ENCODE measurements at places on chromosomes 5 and 9.

GRCh38 chr5:145158730-145159129 is 676.4 kb downstream of the PRELID2 start:
- DNase-seq, result no peak

DNA sequence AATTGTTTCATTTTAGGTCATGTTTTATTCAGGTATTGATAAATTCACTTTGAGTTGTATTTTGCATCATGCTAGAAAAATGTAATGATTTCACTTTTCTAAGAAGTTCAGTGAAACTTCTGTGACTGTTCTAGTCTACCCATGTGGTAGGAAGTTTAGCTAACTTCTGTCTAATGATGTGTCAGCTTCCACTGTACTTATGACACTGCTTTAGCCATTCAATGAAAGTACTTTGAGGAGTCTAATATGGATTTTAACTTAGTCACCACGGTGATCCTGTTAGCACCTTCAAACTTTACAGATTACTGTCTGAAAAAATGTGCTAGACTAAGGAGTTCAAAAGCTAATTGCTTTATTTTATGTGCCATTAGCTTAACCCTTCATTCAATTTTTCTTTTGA is 1510.5 kb upstream of the CDH9 start:
- no peak for DNase-seq

DNA sequence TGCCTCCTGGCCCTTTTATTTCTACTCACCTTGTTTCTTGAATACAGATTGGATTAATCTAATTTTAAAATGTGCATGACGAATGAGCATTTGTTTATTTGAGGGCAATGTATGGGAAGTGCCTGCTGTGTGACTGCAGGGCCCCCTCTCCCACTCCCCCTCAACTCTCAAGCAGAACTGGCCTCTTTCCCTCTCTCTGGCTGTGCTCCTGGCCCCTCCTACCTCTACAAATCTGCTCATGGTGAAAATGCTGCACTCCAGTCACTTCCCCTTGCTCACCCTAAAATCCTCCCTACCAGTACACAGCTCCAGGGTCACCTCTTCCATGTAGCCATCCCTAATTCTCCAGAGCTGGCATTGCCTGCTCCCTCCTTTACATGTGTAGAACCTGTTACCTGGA is 17.2 kb upstream of the NDST1 start:
- no peak for DNase-seq

- DNase-seq, result no peak
Measured at GRCh38 chr9:126374366-126374781, 47.7 kb downstream of the MVB12B start.

DNA sequence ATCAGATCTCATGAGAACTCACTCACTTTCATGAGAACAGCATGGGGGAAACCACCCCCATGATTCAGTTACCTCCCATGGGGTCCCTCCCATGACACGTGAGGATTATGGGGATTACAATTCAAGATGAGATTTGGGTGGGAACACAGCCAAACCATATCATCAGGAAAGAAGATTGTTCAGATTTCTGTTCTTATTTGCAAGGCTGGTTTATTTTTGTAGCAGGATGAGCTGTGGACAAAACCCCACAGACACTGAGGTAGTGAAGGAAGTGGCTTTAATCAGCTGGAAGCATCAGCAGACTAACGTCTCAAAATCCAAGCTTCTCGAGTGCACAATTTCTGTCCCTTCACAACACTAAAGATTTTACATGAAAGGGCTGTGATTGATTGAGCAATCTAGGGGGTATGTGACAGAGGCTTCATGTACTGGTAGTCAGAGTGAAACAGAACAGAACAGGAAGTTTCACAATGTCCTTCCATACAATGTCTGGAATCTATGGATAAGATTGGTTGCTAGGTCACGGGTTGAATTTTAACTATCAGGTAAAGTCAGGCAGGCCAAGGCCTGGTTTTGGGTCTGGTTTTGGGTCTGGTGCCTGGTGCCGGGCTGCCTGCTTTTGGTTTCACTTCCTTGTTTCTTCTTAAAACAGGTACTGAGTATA is 91.3 kb upstream of the ZNF366 start:
- DNase-seq, result no peak

DNA sequence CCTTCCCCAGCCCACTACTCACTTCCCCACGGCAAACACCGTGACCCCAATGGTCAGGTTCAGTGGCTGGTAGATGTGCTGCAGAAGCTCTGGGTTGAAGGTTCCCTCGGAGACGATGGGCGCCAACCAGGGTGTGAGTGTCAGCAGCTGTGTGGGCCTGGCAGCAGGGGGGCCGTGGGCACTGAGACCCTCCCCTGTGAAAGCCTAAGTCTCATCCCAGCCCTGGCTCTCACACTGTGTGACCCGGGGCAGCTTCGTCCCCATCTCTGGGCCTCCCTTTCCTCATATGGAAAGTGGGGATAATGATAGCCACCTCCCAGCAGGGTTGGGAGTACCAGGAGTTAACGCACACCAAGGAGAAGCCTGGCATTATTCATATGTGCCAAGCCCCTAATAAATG is 8.6 kb downstream of the GBGT1 start:
- DNase-seq, result peak; percentile 5

GRCh38 chr9:112361601-112362000 is 18.3 kb upstream of the HSDL2 start:
- peak; percentile 18 for DNase-seq

- no peak for DNase-seq
Measured at GRCh38 chr5:104793031-104793754, 1230.6 kb upstream of the NUDT12 start.

DNA sequence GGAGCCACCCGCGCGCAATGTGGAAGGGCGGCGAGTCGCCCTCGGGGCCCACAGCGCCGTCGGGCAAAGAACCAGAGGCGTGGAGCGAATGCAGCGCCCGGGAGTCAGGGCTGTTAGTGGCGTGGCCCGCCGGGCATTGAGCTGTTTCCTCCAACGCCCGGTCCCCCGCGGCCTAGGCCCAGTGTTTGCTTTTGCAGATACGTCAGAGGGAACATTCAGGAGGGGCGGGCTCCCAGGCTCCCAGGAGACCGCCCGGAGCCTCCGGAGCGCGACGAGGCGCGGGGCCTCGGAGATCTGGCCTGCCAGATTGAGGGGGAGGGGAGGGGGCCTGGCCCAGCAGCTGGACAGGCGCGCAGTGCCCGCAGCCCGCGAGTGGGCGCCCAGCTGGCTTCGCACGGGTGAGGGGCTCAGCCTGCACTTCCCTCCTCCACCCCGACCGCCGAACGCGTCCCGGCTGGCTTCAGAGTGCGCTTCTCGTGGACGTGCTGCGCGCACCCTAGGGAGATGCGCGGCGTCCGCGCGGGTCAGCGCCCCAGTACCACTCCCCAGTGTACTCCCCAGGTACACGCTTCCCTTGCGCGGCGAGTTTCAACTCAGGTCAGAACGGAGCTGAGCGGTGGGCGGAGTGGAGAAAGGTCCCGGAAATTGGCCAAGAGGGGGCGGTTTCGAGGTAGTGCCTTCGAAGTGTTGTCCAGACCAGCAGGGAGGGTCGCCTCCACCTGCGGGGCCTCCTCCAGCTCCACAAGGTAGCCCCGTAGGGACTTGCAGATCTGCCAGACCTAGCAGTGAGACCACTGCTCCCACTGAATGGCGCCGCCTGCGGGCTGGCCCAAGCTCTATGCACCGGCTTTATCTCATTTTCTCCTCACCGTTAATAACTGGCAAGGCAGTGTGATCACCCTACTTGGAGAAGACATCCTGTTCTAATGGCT is 130.4 kb downstream of the TMEM174 start:
- DNase-seq, result peak; percentile 49

GRCh38 chr5:138179277-138179857 is 455 bp downstream of the KIF20A start:
- peak; percentile 11 for DNase-seq

GRCh38 chr5:102889033-102889432 is 133.9 kb downstream of the PAM start:
- DNase-seq, result no peak

- DNase-seq, result no peak
Measured at GRCh38 chr5:137407090-137407489, 92.0 kb downstream of the SPOCK1 start.

- DNase-seq, result no peak
Measured at GRCh38 chr5:71860048-71860447, 141.0 kb downstream of the CARTPT start.

GRCh38 chr5:158286827-158287226 is 427.9 kb upstream of the CLINT1 start:
- no peak for DNase-seq

- peak; percentile 17 for DNase-seq
Measured at GRCh38 chr9:70924895-70925547, 196.4 kb downstream of the TRPM3 start.

Measured in SK-N-SH (cell line).